Endothelial cell (in vitro differentiated cells): ENCODE measurements at places on chromosomes 6 and 20. TPM values are rescaled to one million over a fixed set of nuclear protein-coding genes. Genes with fewer than 3 reads are reported as not detected.

PREX1 gene
- 248 TPM for total RNA-seq

LRRN4 gene
- total RNA-seq: 0.13 TPM

TNF gene
- not detected for total RNA-seq

NKAIN4 gene
- total RNA-seq: 3.3 TPM

ZNF831 gene
- total RNA-seq: 0.56 TPM

TEAD3 gene
- total RNA-seq: 6.3 TPM

PRICKLE4 gene
- total RNA-seq: 20.7 TPM

RAB44 gene
- total RNA-seq: not detected

SUMO4 gene
- total RNA-seq: 4.8 TPM

NTSR1 gene
- not detected for total RNA-seq

C6orf52 gene
- 1.6 TPM for total RNA-seq

CRISP3 gene
- total RNA-seq: 0.80 TPM

GSTA3 gene
- not detected for total RNA-seq

TFAP2C gene
- 0.82 TPM for total RNA-seq

SDC4 gene
- 7.4 TPM for total RNA-seq

DNA sequence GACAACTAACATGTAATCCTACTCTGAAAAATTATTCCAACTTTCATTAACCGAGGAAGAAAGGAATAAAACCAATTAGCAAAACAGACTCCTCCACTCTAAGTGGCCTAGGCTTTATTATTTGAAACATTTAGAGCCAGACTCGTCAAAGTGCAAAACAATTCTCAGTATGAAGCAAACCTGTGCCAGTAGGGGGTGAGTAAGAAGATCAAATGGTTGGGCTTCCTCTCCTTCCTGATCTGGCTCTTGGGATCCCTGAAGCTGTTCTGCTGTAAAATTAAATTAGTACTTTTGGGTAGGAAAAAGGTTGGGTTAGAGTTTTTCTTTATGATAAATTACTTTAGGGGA, 177.6 kb upstream of the MAN1A1 start:
- no peak for DNase-seq

DNA sequence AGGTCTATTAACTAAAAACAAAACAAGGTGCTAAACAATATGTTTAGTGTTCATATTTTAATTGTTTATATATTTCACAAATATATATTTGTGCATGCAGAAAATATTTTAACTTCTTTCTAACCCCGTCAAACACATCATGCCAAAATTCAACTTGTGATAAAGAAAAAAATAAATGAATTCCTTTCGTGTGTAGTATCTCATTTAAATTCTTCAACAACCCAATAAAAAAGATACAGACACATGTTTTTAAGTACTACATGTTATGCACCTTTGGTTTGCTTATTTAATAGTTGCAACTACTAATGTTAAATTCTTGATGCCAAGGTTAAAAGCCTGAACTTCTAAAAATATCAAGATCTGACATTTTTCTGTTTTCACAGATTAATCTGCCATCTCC, 252.4 kb downstream of the ESR1 start:
- no peak for DNase-seq

DNA sequence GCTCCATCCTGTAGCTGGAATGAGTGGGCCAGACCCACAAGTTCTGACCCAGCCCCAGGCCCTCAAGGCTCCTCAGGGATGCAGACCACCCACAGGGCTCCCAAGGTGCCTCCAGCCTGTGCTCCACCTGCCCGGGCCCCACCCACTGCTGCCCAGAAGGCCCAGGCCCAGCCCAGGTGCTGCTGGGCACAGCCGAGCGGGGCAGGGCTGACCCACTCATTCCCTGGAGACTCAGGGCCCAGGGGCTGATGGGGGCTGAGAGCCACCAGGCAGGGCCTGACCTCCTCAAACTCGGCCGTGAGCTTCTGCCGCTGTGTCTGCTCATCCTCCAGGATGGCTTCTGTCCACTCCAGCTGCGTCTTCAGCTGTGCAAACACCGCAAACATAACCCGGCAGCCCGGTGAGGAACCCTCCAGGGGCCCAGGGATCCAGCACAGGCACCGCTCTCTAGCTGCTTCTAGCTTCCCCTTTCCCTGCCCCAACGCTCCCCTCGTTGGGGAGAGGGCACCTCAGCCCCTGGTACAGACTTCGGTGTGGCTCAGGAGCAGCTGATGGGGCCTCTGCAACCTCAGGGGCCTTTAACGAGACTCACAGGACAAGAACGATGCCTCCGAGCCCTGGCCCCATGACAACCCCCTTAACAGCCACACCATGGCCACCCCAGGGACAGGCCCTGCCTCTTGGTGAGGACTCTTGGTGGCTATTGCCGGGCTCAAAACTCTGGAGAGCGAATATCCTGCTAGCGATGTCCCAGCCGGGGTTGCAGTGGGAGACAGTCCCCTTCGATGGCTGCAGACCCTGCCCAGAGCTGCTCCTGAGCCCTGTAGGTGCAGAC, 46.0 kb downstream of the DSTN start:
- no peak for DNase-seq

DNA sequence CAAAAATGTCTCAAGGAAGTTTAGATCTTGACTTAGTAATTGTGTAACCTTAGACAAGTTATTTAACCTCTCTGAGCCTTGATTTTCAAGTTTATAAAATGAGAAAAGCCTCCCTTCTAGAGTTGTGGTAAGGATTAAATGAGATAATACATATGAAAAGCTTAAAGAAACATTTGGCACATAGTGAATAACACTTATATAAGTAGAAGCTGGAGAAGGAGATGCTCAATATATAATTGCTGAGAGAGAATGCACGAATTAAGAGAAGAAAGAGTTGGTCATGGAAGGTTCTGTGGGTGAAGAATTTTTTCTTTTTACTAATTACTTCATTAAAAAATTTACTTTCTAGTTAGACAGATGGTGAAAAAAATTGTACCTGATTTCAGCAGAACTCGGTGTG, 5.3 kb downstream of the ACSS2 start:
- no peak for DNase-seq

GRCh38 chr6:55704421-55704820, 125.4 kb upstream of the HMGCLL1 start:
- DNase-seq: no peak

DNA sequence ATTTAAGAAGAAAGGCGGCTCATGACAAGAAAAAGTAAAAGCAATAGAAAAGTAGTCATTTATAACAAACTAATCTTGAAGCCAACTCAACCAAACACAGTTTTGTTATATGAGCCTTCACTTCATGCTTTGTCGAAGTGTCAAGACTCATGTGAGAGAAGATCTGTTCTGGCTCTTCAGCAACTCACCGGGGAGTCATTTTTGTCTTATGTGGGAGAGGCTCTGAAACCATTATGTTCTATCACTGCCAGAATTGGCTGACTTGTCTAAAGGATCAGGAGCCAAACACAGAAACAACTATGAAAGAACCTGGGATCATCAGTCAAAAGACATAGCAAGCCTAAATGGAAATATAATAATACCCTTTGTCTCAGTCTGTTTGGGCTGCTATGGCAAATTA, 105.2 kb downstream of the CDK19 start:
- DNase-seq: no peak

- DNase-seq: no peak
Measured at GRCh38 chr6:95227351-95227750, 350.0 kb upstream of the MANEA start.

GRCh38 chr20:21436205-21436604, 38.9 kb upstream of the NKX2-4 start:
- DNase-seq: no peak

GRCh38 chr6:30265594-30265993, 52.4 kb upstream of the TRIM26 start:
- no peak for DNase-seq

GRCh38 chr6:139161169-139161568, 26.3 kb downstream of the HECA start:
- no peak for DNase-seq

GRCh38 chr20:10651227-10651990, 22.4 kb downstream of the JAG1 start:
- no peak for DNase-seq

- no peak for DNase-seq
Measured at GRCh38 chr6:96990462-96990861, 65.9 kb downstream of the KLHL32 start.

GRCh38 chr6:110128418-110128817, 51.1 kb downstream of the WASF1 start:
- no peak for DNase-seq

DNA sequence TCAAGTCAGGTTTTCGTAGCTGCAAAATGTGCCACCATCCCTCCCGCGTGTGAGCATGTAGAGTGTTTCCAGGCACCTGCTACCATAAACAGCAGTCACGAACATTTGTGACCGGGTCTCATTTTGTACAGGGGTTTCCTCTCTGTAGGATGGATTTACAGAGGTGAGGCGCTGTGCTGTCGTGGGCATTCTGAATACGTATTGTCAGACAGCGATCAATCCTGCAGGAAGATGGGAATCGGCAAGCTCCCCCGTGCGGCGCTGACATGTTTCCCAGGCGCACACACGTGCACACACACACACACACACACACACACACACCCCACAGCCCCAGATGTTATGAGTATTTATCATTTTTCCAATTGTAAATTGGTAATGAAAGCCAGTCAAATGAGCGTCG, 15.8 kb downstream of the ANKRD60 start:
- DNase-seq: no peak

- DNase-seq: no peak
Measured at GRCh38 chr6:137958811-137959565, 91.9 kb downstream of the TNFAIP3 start.

DNA sequence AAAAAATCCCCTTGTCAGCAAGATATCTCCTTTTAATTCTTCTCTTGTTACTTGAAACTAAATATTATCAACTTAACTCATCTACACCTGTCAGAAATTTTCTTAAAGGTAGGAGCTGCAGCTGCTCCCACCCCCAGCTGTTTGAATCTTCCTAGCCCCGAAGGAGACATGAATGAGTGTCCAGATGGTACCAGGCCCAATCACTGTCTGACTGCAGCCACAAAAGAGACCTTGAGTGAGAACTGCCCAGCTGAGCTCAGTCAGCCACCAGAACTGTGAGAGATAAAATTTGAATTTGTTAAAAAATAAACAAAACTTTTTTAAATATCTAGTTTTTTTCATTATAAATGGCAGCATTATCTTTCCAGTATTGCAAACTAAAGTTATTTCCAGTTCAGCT, 84.7 kb downstream of the PRSS35 start:
- DNase-seq: no peak

DNA sequence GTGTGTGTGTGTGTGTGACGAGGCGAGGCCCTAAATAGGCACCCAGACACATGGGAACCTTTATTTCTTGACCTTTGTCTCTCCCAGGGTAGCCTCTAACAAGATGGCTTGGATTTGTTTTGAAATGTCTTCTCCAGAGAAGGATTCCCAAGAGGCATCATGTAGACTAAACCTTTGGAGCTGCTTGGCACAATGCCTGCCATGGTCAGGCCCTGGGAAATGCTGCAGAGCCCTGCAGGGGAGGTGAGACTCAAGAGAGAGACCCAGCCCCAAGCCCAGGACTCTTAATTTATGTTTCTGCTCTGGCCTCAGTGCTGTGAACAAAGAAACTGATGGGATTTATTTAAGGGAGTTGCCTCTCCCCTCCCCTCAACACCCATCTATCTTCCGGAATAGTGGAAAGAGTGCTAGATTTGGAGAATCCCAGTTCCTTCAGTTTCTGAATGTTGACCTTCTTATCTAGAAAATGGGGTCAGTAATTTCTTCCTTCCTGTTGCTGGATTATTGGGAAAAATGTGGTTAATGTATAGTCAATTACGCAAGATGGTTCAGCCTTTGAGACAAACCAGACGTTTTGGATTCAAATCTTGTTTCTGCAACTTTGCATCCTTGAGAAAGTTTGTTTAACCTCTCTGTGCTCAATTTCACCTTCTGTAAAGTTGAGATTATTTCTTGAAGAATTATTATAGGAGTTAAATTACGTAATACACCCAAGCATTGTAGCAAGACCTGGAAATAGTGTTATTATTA, 434.8 kb downstream of the MAFB start:
- DNase-seq: no peak

GRCh38 chr6:154872542-154873114, 122.5 kb upstream of the TIAM2 start:
- DNase-seq: no peak

DNA sequence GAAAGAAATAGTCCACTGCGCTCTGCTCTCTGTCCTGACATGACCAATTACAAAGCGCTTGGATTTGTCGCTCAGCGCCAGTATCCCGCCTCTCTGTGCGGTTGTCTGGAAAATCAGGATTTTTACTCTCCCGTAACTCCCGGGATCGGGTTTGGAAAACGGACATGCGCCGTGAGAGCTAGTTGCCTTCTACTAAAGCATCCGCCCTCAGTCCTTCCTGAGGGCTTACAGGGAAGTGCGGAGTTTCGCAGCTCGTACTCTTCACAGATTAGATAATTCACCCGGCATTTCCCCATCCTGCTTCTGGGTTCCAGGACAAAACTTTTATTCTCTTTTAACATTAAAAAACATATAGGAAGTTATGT, 427 bp upstream of the MKKS start:
- DNase-seq: peak; percentile 88

DNA sequence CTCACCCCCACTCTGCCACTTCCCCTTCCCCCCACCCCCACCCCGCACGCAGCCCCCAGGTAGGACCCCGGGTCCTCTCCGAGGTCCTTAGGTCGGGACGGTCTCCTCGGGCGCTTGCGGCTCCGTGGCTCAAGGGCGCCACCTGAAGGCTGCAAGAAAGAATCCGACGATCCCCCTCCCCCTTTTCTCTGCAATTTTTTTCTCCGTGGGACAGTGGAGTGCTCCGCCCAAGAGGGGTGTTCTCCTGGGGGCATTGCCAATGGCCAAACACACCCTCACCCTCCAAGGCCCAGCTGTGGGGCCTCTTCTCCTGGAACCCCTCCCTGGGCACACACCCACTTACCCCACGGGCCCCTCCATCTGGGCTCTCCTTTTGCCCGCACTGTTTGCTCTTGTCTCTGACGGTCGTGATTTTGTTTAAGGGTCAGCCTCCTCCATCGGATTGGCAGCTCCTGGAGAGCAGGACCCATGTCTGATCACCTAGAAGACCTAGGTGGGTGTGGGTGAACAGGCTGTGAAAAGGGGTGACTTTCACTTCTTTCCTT, 1.1 kb upstream of the TMEM74B start:
- DNase-seq: peak; percentile 80

DNA sequence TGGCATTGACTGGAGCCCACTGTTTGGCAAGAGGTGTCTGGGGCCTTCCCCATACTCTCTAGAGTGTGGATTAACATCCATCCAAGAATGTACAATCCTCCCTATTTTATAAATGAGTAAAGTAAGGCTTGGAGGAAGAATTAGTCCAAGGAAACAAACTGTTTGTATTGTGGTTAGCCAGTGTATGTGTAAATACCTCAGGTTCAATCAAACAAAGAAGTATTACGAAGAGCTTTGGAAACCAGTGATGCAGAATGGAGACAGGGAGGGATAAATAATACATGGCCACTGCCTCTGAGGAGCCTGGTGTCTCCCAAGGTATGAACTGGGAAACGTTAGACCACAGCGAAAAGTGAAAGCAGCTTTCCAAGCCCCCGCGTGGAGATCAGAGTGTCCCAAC, 226.6 kb upstream of the RIN2 start:
- DNase-seq: no peak

- DNase-seq: no peak
Measured at GRCh38 chr6:82588020-82588419, 224.4 kb downstream of the TPBG start.

DNA sequence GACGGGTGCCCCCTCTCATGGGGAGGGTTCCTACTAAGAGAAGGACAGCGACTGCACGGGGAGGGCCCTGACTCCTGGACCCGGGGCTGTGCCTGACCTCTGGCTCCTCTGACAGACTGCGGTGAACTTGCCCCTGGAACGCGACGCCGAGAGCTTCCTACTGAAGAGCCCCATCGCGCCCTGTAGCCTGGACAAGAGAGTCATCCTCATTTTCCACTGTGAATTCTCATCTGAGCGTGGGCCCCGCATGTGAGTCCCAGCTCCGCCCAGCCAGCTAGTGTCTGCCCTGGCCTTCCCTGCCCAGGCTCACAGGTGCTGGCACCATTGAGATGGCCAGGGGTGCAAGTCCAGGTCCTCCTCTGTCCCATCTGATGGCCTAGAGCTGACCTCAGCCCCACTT, 7.2 kb downstream of the CDC25B start:
- DNase-seq: no peak
